ENCODE measurements at places on chromosomes 1 and 21.

- DNase-seq, result no peak
- no peaks in the 10 kb centered on the region for H3K27me3 ChIP-seq
- H3K27ac ChIP-seq, result no peak overlapping the region
- no peak overlapping the region for H3K4me3 ChIP-seq
- H3K36me3 ChIP-seq, result no peaks in the 10 kb centered on the region
- H3K4me1 ChIP-seq, result no peaks in the 10 kb centered on the region
These were observed 47.2 kb downstream of the KLHDC7A start for GRCh38 chr1:18527921-18528320.

- H3K27ac ChIP-seq, result no peak overlapping the region
- no peak overlapping the region for H3K4me3 ChIP-seq
These were observed 5.1 kb downstream of the TNFRSF8 start for GRCh38 chr1:12067900-12068821.

- H3K27ac ChIP-seq, result no peak overlapping the region
- H3K27me3 ChIP-seq, result no peaks in the 10 kb centered on the region
- H3K4me1 ChIP-seq, result peaks cover 13% of the 10 kb centered on the region
- no peak overlapping the region for H3K4me3 ChIP-seq
- H3K36me3 ChIP-seq, result no peaks in the 10 kb centered on the region
These were observed 87.6 kb upstream of the SELENON start for GRCh38 chr1:25712299-25712970.

DNA sequence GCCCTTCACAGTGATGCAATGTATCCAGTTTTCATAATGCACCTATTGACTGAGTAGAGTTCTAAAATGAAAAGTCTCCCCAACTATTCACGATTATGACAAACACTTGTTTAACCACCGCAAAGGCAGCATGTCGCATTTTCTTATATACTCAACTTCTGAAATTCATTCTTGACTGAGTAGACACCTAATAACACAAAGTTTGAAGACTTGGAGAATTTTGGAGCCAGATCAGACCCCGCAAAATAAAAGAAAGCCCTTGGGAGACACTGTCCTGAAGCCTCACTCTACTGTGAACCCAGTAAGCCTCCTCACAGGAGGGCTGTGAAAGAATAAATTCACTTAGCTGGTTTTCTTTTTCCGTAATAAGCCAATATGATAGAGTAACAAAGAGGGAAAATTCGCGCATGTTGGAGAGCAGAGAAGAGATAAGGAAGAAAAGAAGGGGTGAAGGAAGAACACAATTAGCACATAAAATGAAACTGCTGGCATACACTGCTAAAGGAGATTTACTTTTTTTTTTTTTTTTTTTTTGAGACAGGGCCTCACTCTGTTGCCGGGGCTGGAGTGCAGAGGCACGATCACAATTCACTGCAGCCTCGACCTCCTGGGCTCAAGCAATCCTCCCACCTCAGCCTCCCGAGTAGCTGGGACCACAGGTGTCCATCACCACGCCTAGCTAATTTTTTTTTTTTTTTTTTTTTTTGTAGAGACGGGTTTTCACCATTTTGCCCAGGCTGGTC lies 492 bp upstream of the COLGALT2 start:
- no peak for DNase-seq
- peaks cover 7% of the 10 kb centered on the region for H3K4me1 ChIP-seq
- no peaks in the 10 kb centered on the region for H3K36me3 ChIP-seq
- H3K27ac ChIP-seq, result no peak overlapping the region

DNA sequence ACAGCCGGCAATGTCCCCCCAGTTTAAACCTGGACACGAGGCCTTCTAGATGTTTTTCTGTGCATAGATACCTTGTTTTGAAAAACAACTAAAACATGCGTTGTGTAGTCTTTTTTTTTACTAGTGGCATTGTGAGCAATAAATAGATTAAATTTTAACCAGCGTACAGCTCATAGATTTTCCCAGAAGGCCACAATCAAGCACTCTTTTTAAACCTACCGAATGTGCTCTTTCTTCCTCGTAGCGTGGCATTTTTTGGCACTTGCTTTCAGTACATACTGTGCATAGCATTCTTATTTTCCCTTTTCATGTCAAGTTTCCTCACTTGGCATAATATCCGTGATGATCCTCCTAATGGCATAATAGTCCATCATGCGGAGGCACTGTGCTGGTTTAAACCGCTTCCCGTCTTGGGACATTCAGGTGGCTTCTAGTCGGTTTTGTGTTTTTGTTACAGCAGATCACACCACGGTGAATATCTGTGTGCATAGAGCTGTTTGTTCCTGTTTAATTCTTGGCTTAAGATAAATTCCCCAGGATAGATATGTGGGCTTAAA lies 95.3 kb downstream of the PDE9A start:
- peaks cover 14% of the 10 kb centered on the region for H3K4me1 ChIP-seq
- H3K27me3 ChIP-seq, result no peaks in the 10 kb centered on the region
- DNase-seq, result no peak
- H3K4me3 ChIP-seq, result no peak overlapping the region

- H3K36me3 ChIP-seq, result no peaks in the 10 kb centered on the region
- H3K27ac ChIP-seq, result no peak overlapping the region
These were observed 146.3 kb upstream of the RAB4A start for GRCh38 chr1:229124520-229125124.

- H3K27ac ChIP-seq, result no peak overlapping the region
- H3K4me1 ChIP-seq, result peaks cover 16% of the 10 kb centered on the region
- no peaks in the 10 kb centered on the region for H3K36me3 ChIP-seq
These were observed 27.8 kb upstream of the CNTN2 start for GRCh38 chr1:205015241-205015640.

DNA sequence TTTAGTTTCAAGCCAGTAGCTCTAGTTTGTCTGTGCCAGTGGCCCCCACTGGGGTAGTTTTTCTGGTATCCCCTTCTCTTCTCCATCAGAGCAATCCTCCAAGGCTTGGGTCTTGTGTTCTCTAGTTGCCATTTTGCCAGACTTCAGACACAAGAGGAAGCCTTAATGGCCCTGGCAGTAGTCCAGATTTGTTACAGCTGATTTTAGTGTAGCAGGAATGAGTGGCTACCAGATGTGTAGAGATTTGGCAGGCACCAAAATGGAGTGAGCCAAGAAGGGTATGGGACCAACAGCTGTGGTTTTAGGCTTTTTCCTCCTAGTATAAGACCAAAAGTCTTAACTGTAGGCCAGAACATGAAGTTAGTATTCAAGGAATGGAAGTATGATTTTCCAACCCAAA lies 56.8 kb downstream of the ACP6 start:
- DNase-seq, result no peak
- peaks cover 99% of the 10 kb centered on the region for H3K36me3 ChIP-seq
- H3K4me3 ChIP-seq, result no peak overlapping the region
- H3K27me3 ChIP-seq, result no peaks in the 10 kb centered on the region

DNA sequence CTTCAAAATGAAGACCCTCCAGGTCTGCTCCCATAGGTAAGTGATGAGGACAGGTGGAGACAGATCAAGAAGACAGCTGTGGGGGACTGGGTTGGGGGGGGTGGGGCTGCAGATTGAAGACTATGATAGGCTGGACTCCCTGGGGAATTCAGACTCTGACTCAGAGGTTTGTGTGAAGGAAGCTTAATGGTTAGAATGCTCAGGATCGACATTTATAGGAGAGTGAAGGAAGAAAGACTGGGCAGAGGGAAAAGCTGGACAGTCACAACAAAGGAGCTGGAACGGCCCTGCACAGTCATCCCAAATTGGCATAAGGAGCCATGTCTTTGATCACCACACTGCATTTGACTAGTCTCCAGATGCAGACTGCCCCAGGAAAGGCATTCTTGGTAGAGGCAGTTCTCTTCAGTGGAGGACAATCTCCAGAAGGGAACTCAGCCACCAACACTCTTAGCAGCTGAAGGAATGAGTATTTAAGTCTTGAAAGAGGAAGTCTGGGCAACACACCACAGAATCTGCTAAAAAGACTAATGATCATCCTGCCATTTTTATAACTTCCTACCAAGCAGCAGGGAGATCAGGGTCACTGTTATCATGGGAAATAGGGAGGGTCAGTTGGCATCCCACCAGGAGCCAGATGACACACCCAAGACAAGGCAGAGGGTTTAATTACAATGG lies 120.0 kb upstream of the ZC3H11B start:
- H3K4me3 ChIP-seq, result no peak overlapping the region
- no peaks in the 10 kb centered on the region for H3K27me3 ChIP-seq
- no peaks in the 10 kb centered on the region for H3K36me3 ChIP-seq
- H3K27ac ChIP-seq, result no peak overlapping the region

DNA sequence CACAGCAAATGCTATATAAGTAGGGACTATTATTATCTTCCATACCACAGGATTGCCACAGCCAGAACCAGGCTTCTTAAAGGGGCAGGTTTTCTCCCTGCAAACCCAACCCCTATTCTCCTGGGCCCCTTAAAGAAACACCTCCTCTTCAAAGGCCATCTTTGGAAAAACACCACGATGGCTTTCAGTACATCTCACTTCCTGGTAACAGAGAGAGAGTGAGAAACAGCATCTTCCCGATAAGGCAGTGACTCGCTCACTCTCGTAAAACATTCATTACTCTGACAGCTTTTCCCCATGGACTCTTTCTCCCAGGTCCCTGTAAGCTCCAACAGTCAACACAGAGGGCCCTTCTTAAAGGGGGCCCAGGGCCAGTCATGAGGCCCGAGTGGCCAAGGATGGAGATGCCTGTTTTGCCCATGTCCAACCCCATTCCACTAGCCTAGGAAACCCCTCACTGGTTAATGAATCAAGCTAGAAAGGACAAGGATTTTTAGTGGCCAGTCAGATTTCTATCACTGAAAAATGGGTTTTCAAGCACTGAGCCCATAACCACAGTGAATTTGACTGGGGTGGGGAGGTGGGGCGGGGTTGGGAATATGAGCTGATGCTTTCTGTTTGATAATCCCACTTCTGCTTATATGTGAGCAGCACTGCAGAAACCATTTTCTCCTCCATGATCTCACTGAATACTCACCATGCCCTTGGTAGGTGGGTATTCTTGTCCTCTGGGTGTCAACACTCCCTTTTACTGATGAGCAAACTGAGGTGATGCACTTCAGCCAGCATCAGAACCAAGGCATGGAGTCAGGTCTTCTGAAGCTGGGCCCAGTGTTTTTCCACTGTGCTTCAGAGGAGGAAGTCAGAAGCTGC lies 3.6 kb upstream of the NAV1 start:
- H3K4me3 ChIP-seq, result no peak overlapping the region
- H3K4me1 ChIP-seq, result peaks cover 23% of the 10 kb centered on the region
- no peak for DNase-seq
- peaks cover 14% of the 10 kb centered on the region for H3K27me3 ChIP-seq
- no peak overlapping the region for H3K27ac ChIP-seq

DNA sequence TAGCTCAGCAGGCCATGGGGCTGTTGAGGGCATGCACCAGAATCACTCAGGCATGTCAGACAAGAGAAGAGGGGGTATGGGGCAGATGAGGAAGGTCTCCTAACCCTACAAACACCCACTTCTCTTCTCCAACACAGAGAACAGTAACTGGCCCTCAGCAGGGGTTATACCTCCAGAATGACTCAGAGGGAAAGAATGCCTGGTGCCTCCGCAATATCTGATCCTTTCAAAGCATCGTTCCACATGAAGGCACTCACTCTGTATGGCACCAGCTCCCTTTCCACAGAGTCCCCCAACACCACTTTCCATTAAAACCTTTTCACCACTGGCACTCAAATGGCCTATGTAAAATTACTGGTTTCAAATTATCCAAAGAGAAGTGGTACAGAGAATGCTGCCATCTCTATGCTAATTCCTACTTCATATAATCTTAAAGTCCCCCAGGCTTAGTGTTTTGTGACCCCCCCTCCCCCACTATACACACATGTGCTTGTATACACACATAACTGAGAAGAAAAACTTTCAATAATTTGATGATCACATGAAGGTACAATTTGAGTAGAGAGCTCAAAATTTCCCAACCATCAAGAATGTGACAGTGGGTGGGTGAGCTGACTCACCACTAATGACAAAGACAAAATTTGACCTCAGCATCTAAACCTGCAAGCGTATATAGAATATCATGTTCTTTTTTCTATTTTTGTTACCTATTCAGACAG lies 91.5 kb downstream of the SIPA1L2 start:
- H3K4me3 ChIP-seq, result no peak overlapping the region
- no peaks in the 10 kb centered on the region for H3K27me3 ChIP-seq
- peaks cover 28% of the 10 kb centered on the region for H3K36me3 ChIP-seq
- peak; percentile 29 for DNase-seq

DNA sequence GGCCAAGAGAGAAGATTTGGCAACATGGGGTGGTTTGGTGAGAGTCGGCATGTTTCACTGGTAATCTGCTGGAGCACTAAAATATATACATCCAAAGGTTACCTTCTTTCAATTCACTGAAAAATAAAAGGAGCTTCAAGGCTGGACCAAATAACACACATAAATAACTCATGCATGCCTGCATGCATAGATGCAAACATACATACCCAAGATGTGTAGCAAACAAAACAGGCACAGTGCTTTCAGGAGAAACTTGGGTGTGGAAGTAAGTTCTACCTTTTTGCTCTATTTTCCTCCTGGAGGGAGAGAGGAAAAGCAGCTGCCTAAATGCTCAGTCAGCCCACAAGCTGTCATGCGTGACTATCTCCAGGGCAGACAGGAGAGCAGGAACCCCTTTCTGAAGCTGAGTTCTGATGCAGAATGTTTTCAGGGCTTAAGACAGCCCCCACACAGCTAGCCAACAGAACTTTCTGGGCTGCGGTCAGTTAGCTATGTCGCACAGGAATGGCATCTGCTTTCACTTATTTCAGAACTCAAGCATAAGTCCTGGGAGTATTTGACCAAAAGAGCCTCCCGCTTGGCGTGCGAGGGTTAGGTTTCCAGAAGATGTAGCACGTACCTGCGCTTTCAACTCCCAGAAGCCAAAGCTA lies 166.2 kb downstream of the TOMM20 start:
- peaks cover 49% of the 10 kb centered on the region for H3K4me1 ChIP-seq
- no peaks in the 10 kb centered on the region for H3K27me3 ChIP-seq
- no peak overlapping the region for H3K4me3 ChIP-seq
- no peak for DNase-seq
- no peaks in the 10 kb centered on the region for H3K36me3 ChIP-seq
- H3K27ac ChIP-seq, result no peak overlapping the region

- no peaks in the 10 kb centered on the region for H3K36me3 ChIP-seq
- no peak overlapping the region for H3K27ac ChIP-seq
- H3K27me3 ChIP-seq, result no peaks in the 10 kb centered on the region
These were observed 2.8 kb upstream of the ADORA1 start for GRCh38 chr1:203124546-203125317.

DNA sequence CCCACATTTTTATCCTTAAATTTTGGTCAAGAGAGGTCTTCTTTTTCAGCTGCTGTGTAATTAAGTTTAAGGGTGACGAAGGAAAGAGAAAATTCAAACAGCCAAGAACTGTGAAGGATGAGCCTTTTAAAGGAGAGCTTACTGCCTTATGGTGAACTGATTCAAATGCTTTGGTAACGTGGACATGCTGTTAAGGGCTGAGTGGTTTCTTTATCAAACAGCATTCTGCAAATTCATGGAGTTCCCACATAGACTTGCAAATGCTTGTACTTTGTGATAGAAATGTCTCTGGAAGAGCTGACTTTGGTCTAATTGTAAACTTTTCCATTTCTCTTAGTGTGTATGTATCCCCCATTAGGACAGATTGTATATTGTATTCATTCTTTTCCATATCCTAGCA lies 93.8 kb downstream of the CHD1L start:
- no peaks in the 10 kb centered on the region for H3K36me3 ChIP-seq
- H3K27ac ChIP-seq, result no peak overlapping the region
- no peak for DNase-seq
- no peak overlapping the region for H3K4me3 ChIP-seq
- H3K4me1 ChIP-seq, result no peaks in the 10 kb centered on the region
- no peaks in the 10 kb centered on the region for H3K27me3 ChIP-seq

- peak; percentile 48 for DNase-seq
- no peaks in the 10 kb centered on the region for H3K27me3 ChIP-seq
- peak overlapping the region; percentile 29 for H3K27ac ChIP-seq
- peaks cover 5% of the 10 kb centered on the region for H3K4me1 ChIP-seq
These were observed 749 bp downstream of the IBA57 start for GRCh38 chr1:228166170-228166936.

Data from neuronal stem cell (in vitro differentiated cells).